ENCODE measurements at places on chromosomes 2 and 18. TPM values are rescaled to one million over a fixed set of nuclear protein-coding genes. Genes with fewer than 3 reads are reported as not detected.

The PHLPP1 gene
- total RNA-seq: 8.0 TPM

The OTOS gene
- not detected for total RNA-seq

The ASPRV1 gene
- total RNA-seq: 0.63 TPM

The SLC40A1 gene
- total RNA-seq: 4.7 TPM

The MRPS9 gene
- total RNA-seq: 39.3 TPM

The PLEKHH2 gene
- 0.81 TPM for total RNA-seq

The SLC30A3 gene
- total RNA-seq: 0.90 TPM

The SERPINB7 gene
- not detected for total RNA-seq

- DNase-seq: no peak
- H3K27me3 ChIP-seq: peaks cover 2% of the 10 kb centered on the region
- no peak overlapping the region for H3K4me3 ChIP-seq
- no peaks in the 10 kb centered on the region for H3K4me1 ChIP-seq
These were observed 10.5 kb upstream of the B3GNT7 start for GRCh38 chr2:231384970-231385369.

DNA sequence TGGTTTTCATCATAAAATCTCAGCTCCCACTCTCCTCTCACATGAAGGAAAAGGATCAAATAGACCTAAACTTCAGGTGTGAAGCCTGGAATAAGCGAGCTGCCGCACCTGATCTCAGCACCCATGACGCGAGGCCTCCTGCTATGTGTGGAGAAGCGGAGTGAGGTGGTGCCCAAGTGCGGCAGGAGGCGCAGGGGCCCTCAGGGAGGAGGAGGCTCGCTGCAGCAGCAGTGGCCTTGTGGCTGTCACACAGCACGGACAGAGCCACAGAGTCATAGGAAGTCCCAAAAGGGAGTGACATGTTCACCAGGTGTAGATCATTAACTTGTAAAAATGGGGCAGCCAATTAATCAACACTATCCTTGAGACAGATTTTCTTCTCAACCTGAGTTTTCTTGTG lies 9.1 kb downstream of the SCLY start:
- DNase-seq: no peak
- H3K27me3 ChIP-seq: no peaks in the 10 kb centered on the region
- peaks cover 77% of the 10 kb centered on the region for H3K36me3 ChIP-seq
- peak overlapping the region; percentile 66 for H3K27ac ChIP-seq
- peaks cover 52% of the 10 kb centered on the region for H3K4me1 ChIP-seq

DNA sequence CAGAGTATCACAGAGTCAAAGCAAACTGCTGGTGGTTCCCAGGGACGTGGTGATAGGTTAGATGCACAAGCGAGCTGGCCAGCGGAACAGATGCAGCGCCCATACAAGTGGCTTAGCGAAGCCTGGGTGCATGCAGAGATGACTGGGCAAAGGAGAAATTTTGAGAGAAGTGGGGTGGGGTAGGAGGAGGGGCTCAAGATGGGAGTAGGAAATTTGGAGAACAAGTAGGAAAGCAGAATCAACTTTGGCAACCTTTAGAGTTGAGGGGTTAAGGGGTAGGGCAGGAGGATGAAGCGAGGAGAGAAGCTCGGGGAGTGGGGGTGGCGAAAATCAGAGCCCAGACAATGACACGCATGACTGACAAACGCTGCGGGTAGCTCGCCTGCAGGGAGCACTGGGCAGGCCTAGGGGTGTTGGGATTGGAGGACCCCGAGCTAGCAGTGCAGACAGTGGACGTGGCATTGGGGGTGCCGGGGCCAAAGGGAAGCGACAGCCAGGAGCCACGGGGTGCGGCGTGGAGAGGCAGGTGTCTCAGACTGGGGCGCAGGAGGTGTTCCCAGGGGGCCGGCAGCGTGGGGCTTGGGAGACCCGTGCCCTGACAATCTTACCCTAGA lies 431 bp downstream of the FAM98A start:
- no peaks in the 10 kb centered on the region for H3K27me3 ChIP-seq
- peaks cover 25% of the 10 kb centered on the region for H3K4me1 ChIP-seq
- H3K27ac ChIP-seq: peak overlapping the region; percentile 82
- DNase-seq: peak; percentile 77

- H3K4me1 ChIP-seq: no peaks in the 10 kb centered on the region
- no peaks in the 10 kb centered on the region for H3K27me3 ChIP-seq
- no peak overlapping the region for H3K4me3 ChIP-seq
- no peaks in the 10 kb centered on the region for H3K36me3 ChIP-seq
- H3K27ac ChIP-seq: no peak overlapping the region
- DNase-seq: no peak
These were observed 160.5 kb downstream of the RIF1 start for GRCh38 chr2:151570191-151570590.

DNA sequence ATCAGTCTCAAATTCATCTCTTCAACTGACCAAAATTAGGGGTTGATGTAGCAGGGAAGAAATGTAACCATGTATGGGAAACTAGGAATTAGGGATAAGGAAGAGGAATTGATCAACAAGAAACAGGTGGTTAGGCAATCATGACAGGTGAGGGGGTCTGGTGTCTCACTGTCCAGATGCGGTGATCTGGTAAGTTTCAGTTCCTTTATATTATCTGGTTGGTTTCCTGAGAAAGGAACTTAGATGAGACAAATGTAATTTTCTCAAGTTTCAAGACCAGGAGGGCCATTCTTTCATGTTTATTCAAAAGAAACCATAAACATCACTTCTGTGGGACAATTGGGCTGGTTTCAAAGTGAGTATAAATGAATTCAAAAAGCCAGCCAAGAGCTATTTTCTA lies 306.2 kb upstream of the KCNJ3 start:
- no peak for DNase-seq
- H3K4me3 ChIP-seq: no peak overlapping the region
- no peaks in the 10 kb centered on the region for H3K27me3 ChIP-seq
- no peak overlapping the region for H3K27ac ChIP-seq

DNA sequence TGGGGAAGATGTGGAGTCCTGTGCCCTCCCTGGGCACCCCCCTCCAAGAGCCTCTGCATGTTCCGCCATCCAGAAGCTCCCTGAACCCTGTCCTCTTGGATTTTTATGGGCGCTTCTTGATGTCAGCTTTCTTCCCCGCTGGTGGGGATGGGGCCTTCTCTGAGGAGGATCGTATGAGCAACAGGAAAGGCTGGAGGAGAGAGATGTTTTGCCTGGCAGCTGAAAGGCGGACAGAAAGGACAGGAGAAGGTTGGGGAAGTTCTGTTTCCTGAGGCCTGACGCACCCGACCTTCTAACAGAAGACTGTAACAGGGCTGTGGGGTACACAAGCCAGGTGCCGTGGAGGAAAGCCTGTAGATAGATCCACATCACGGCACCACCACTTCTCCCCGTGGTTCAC lies 238.8 kb downstream of the LDLRAD4 start:
- no peak overlapping the region for H3K4me3 ChIP-seq
- no peaks in the 10 kb centered on the region for H3K27me3 ChIP-seq
- peaks cover 7% of the 10 kb centered on the region for H3K36me3 ChIP-seq
- no peak for DNase-seq
- peaks cover 43% of the 10 kb centered on the region for H3K4me1 ChIP-seq
- H3K27ac ChIP-seq: no peak overlapping the region

DNA sequence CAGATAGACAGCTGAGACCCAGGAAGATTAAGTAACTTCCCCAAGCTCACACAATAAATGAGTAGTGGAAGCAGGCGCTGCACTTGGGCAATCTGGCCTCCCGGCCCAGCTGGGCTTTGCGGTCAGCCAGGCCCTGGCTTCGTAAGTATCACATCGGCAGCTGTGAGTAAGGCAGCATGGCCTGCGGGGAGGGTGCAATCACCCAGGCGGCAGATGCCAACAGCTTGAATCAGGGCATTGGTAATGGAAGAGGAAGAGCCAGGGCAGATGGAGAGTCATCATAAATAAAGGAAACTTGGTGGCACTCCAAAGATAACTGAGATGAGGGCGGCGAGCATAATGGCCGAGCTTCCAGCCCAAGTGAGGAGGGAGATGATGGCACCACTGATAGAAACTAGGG lies 217.9 kb upstream of the PID1 start:
- H3K27ac ChIP-seq: no peak overlapping the region
- no peak for DNase-seq
- H3K4me3 ChIP-seq: no peak overlapping the region
- H3K36me3 ChIP-seq: no peaks in the 10 kb centered on the region
- H3K4me1 ChIP-seq: no peaks in the 10 kb centered on the region
- H3K27me3 ChIP-seq: no peaks in the 10 kb centered on the region

DNA sequence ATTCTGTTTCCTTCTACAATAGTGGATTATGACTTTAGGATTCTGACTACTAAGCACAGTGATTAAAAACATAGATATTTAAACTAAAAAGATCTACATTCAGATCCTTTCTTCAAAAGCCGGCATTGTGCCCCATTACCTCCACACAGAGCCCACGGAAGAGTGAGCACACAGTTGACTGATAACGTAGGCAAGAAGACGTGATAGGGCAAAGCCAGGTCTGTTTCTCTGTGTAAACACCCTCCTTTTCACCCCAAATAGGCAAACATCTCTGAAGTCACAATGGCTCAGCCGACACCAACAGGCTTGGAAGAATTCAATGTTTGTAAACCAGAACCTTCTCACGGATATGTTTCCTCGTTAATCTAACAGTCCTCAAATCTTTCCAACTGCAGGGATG lies 302.9 kb downstream of the CMPK2 start:
- no peaks in the 10 kb centered on the region for H3K4me1 ChIP-seq
- H3K27me3 ChIP-seq: no peaks in the 10 kb centered on the region
- H3K27ac ChIP-seq: no peak overlapping the region
- no peak overlapping the region for H3K4me3 ChIP-seq
- no peaks in the 10 kb centered on the region for H3K36me3 ChIP-seq

DNA sequence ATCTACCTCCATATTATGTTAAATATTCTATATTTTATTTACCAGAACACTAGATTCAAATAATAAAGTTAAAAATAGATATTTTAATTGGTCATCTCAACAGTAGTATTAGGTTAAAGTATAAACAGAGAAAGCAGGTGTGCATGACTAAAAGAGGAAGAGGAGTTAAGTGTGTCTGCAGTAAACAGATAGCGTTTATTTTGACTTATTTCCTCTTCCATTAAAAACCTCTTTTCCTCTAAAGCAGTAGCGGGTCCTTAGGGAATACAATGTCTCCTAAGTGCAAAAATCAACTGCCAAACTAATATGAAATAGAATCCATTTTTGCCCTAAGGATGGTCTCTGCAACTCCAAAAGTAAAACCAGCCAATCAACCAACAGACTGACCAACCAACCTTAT lies 27.7 kb downstream of the EIF2AK3 start:
- no peak overlapping the region for H3K4me3 ChIP-seq
- H3K27ac ChIP-seq: peak overlapping the region; percentile 21
- no peaks in the 10 kb centered on the region for H3K27me3 ChIP-seq

GRCh38 chr2:28658369-28658768 lies 93.3 kb upstream of the PPP1CB start:
- H3K4me1 ChIP-seq: peaks cover 19% of the 10 kb centered on the region
- DNase-seq: no peak
- no peak overlapping the region for H3K4me3 ChIP-seq
- no peaks in the 10 kb centered on the region for H3K36me3 ChIP-seq
- no peak overlapping the region for H3K27ac ChIP-seq
- H3K27me3 ChIP-seq: no peaks in the 10 kb centered on the region

DNA sequence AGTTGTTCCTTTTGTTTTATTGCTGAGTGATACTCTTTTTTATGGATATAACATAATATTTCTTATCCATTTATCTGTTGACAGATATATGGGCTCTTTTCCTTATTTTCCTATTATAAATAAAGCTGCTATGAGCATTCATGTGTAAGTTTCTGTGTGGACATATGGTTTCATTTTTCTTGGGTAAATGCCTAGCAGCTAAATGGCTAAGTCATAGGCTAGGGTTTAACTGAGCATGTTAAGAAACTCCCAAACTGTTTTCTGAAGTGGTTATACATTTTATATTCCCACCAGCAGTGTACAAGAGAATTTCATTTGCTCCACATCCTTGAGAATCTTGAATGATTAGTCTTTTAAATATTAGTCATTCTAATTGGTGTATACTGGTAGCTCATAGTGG lies 786.6 kb upstream of the CDH2 start:
- H3K4me3 ChIP-seq: no peak overlapping the region
- no peaks in the 10 kb centered on the region for H3K4me1 ChIP-seq
- no peak overlapping the region for H3K27ac ChIP-seq
- H3K27me3 ChIP-seq: no peaks in the 10 kb centered on the region
- DNase-seq: no peak

DNA sequence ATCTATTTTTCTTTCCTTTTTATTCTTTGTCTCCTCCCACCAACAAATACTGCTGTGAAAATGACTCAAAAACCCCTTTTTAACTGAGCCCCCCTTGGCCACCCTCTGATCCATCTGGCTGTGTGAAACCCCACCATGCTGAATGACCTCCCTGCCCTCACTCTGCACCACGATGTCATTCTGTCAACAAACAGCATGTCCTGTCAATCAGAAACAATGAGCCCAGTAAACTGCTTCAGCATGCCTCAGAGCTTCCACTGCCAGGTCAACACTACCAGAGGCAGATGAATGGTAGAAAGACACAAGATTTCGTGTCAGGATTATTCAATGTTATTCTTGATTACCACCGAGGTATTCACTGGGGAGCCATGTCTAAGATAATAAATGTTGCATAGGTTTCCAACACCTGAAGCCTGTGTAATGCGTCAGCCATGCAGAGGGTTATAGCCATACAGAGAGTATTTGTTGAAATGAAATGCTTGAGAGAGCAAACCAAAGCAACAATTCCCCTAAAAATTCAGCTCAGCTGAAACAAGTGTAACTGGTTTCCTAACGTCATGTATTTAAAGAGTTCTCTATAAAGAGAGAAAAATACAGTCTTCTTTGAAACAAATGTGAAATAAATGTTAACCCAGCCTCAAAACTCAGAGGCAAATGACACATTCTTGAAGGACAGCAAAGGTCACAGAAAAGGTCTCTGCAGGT lies 76.7 kb downstream of the LRP2 start:
- H3K36me3 ChIP-seq: no peaks in the 10 kb centered on the region
- no peak overlapping the region for H3K4me3 ChIP-seq
- H3K27me3 ChIP-seq: peaks cover 7% of the 10 kb centered on the region
- no peak for DNase-seq

DNA sequence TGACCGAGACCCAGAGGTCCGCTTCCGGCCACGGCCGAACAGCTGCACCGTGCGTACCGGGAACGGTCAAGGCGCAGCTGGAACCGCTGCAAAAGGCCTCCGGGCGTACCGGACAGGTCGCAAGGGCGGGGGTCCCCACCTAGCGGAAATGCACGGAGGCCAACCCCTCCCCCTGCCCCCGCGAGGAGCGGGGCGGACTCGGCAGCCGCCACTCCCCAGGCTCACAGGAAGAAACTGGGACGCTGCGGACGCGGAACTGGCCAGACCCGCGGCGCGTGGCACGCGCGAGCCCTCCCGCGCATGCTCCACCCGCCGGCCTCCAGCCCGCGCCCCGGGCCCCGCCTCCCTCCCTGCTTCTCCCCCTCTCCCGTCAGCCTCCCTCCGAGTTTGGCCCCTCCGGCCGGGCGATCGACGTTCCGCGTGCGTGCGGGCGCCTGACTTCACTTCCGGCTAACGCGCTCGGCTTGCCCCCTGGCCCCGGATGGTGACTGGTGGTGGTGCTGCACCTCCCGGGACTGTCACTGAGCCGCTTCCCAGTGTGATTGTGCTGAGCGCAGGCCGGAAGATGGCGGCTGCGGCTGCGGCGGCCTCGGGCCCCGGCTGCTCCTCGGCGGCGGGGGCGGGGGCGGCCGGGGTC lies at the start of gene BIRC6:
Gene BIRC6, plus strand, starts transcription at position 343 of the 637 bp plus-strand sequence. Its CDS starts 139 bp downstream, at position 482.
- peaks cover 37% of the 10 kb centered on the region for H3K4me1 ChIP-seq
- H3K36me3 ChIP-seq: peaks cover 17% of the 10 kb centered on the region
- peak; percentile 99 for DNase-seq
- peak within 1 kb of the TSS; percentile 84 for H3K4me3 ChIP-seq
- no peaks in the 10 kb centered on the region for H3K27me3 ChIP-seq
- H3K27ac ChIP-seq: peak within 1 kb of the TSS; percentile 92

Measured in activated CD4-positive, alpha-beta memory T cell treated with anti-CD3 and anti-CD28 coated beads for 36 hours (primary cell).